ENCODE measurements at places on chromosomes 3 and 15.

DNA sequence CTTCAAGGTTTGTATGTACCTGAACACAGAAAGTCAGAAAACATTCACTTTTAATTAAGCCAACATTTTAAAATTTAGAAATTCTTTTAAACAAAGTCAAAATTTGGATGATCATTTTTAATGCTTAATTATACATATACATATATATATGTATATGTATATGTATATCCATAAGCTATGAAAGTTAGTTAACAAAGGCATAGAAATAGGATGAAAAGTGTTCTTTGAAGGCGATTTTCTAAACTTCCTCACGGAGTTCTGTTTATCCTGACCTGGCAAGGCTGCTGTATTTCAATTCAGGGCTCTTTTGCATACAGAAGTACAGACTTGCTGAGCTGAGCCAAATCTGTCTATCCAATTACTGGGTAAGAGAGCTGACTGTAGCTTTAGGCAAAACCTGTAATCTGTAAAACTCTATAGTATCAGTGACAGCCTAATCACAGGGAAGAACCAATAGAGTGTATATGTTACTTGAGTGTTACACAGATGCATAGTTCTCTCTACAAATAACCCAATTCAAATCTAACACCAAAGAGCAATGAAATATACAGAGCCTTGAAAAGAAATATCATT lies 32.1 kb upstream of the THRB start:
- DNase-seq: no peak

DNA sequence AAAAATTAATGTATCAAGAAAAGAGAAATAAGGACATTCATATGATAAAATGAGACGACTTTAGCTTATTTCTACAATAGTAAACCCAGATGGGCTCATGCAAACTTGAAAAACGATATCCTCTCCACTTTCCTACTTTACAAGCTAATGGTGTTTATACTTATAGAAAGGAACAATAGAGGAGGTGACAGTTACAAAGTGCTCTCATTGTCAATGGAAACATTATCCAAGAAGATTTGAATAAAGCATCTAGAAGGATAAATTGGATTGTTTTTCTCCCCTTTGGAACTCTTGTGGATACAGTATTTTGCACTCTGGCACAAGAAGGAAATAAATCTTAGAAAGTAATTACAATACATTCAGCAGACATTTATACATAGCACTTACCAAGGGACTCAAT lies 20.2 kb upstream of the CCDC66 start:
- no peak for DNase-seq

GRCh38 chr3:179163503-179163902 lies 15.3 kb downstream of the PIK3CA start:
- no peak for DNase-seq

- no peak for DNase-seq
Observed at GRCh38 chr3:58173669-58174398, 36.9 kb downstream of the DNASE1L3 start.

GRCh38 chr3:31829826-31830426 lies 151.1 kb downstream of the OSBPL10 start:
- DNase-seq: no peak

- no peak for DNase-seq
Observed at GRCh38 chr3:44076221-44076829, 165.4 kb upstream of the TOPAZ1 start.

GRCh38 chr3:147411815-147412241 lies 2.7 kb downstream of the ZIC1 start:
- no peak for DNase-seq

DNA sequence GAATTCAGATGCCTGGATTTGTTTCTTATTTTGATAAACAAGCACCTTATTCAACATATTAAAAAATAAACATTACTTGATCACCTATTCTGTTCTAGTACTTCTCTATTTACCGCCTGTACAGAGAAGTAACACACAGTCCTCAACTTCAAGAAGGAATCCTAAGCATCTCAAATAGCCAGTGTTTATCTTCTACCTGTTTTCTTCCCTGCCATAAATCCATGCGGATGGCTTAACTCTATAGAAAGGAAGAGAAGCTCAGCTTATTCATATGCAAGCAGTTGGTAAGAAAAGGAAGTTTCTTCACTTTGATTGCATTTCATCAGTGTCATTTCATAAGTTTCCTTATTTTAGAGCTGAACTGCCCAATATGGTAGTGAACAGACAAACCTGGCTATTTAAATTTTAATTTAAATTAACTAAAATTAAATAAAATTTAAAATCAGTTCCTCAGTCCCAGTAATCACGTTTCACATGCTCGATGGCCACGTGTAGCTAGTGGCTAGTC lies 210.0 kb upstream of the PEX5L start:
- no peak for DNase-seq

DNA sequence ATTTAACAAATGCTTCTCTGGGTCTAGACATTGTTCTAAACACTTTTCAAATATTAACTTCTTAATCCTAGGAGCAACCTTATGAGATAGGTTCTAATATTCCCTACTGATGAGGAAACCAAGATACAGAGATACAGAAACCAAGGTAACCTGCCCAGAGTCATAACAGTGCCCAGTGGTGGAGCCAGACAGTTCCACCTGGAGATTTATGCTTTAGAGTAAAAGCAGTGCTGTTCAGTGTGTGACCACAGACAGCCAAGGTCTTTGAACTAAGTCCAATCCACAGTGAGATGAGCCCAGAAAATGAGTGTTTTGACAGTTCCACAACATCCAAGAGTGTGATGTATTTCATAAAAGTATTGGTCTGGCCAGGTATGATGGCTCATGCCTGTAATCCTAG lies 105.2 kb upstream of the UMPS start:
- DNase-seq: no peak

Measured in NCI-H187 treated with DMSO at 0.1 percent for 48 hours (cell line).